ENCODE measurements at places on chromosomes 4 and X. TPM values are rescaled to one million over a fixed set of nuclear protein-coding genes. Genes with fewer than 3 reads are reported as not detected.

Gene GNL3L
- polyA plus RNA-seq = 19.4 TPM

DNA sequence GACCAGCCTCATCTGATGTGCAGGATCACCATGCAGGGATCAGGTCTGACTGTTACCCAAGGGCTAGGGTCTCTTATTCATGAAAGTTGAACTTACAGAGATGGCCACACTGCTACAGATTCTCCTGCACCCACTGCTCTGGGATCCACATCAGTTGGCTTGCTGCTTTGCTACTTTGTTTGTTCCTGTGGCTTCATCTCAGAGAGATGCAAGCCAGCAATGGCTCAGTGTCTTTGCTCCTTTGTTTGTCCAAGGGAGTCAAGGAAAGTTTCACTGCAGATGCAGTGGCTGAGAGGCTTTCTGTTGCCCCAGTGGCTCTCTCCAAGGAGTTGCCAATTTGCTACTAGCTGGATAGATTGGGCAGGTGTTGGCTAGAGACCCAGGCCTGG lies 70.3 kb upstream of the UGT2B7 start:
- DNase-seq = no peak

GRCh38 chr4:38948551-38948950 lies 80.9 kb downstream of the FAM114A1 start:
- no peak for DNase-seq

- no peak for DNase-seq
Observed at GRCh38 chrX:15680401-15680800, 15.8 kb upstream of the CLTRN start.

DNA sequence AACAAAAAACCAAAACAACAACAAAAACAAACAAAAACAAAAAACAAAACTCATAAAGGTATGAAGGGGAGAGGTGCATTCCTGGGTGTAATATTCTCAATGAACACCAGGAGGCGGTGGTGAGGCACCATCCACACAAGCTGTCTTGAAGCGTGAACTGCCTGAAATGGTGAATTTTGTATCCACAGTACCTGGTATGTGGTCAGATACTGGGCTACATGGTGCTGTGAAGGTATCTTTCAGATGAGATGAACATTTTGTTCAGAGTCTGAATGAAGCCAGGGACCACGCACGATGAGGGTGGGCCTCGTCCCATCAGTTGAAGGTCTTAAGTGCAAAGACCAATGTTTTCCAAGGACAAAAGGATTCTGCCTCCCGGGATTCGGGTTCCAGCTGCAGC lies 58.5 kb downstream of the ASMT start:
- peak; percentile 29 for DNase-seq

GRCh38 chr4:102825261-102826091 lies 1.9 kb downstream of the UBE2D3 start:
- peak; percentile 23 for DNase-seq

Data from SK-N-SH (cell line).